Thyroid gland (tissue), 4 donors: ENCODE measurements at places on chromosomes 1 and 21.
A peak's percentile ranks its signal among the peaks of the same experiment; 100 is the strongest.

DNA sequence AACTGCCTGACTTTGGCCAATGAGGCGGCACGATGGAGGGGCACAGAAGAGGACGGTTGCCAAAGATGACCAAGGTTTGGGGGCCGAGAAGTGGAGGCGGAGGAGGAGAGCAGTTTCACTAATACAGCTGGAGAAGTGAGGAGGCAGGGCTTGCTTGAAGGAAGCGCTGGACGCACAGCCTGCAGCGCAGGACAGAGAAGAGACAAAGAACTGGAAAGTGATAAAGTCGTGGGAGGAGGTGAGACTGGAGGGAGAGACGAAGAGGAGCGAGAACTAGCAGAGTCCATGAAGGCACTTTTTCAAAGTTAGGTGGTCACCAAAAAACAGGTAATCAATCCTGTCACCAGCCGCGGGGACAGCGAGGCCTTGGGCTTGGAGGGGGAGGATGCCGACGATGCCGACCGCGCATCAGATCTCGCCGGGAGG is 771 bp downstream of the PACC1 start:
- DNase-seq, result no peak

- no peak for DNase-seq
Measured at GRCh38 chr1:222893255-222893654, 78.4 kb downstream of the DISP1 start.

GRCh38 chr1:220877377-220878095 is 1.7 kb upstream of the HLX start:
- DNase-seq, result no peak

- no peak for DNase-seq
Measured at GRCh38 chr1:86861424-86861823, 52.5 kb downstream of the SELENOF start.

GRCh38 chr1:150160964-150161621 is 11.4 kb downstream of the PLEKHO1 start:
- DNase-seq, result no peak

- peak; percentile 77 for DNase-seq
Measured at GRCh38 chr1:153649863-153650235, 8.7 kb upstream of the SNAPIN start.

DNA sequence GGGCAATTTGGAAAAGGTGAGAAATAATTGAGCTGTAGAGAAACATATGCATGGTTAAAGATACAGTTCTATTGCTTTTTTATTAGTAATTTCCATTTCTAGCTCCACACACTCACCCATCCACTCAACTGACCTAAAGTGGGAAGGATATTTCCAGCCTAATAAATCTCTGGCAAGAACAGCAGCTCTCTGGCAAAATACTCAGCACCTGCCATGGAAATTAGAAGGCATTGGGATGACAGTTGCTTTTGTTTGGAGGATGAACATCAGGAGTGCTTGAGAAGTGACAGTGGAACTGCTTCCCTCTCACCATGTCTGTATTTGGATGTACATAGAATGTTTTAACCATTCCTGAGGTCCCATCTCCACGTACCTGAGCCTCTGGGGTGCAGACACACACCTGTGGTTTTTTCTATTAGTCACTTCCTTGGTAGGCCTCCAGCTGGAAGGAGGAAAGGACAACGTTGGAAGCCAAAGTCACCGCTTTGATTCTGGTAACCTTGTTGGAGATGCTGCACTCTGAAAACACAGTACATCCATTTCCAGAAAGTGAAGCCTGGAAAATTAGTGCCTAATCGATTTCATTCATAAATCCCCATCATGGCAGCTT is 62.3 kb upstream of the RUNX1 start:
- DNase-seq, result no peak
